GM04504 (cell line): ENCODE measurements at places on chromosomes 2 and 18.

DNA sequence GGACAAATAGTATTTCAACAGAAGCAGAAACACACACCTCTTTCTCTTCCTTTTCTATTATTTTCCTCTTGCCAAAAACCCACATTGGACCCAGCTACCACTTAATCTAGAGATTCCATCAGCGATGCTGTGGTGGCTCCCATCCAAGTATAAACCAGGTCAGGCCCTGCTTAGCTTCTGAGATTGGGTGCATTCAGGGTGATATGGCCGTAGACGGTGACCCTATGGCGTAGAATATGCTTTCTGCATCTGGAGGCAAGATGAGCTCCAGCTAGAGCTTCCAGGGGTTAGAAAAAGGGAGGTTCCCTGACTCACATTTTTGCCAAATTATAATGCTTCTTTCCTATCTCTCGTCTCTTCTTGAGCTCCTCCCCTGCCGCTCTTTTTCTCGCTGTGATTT, 66.5 kb downstream of the TNP1 start:
- DNase-seq, result no peak

GRCh38 chr2:78978340-78978739, 47.2 kb upstream of the REG3G start:
- DNase-seq, result no peak

- DNase-seq, result no peak
Observed at GRCh38 chr18:47471784-47472183, 220.3 kb upstream of the SKOR2 start.

DNA sequence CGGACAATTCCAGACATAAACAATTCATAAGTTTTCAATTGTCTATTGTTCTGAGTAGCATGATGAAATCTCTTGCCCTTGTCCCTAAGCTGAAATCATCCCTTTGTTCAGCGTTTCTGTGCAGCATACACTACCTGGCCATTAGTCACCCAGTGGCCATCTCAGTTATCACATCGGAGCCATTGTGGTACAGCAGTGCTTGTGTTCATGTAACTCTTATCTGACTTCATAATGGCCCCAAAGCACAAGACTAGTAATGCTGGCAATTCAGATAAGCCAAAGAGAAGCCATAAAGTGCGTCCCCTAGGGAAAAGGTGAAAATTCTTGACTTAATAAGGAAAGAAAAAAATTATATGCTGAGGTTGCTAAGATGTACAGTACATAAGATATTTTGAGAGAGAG, 127.2 kb downstream of the FHOD3 start:
- no peak for DNase-seq

GRCh38 chr2:47636596-47637264, 146.2 kb upstream of the MSH6 start:
- peak; percentile 28 for DNase-seq

- DNase-seq, result no peak
Observed at GRCh38 chr18:68854786-68855391, 57.0 kb downstream of the CCDC102B start.

DNA sequence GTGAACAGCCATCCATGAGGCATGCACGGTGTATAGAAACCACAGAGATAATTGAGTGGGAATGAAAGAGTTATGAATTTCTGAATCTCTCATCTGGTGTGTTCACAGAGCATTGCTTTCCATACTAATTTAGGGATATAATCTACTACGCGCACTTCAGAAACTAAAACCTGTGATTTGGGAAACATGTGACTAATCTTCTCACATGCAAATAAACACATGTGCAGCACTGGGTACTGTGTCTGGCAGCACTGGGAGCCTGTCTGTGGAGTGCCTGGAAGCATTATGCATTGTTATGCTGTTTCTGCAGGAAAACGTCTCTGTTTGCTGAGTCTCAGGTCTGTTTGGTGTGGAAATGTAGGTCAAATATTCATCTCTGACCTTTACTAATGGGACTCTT, 287.3 kb downstream of the CMPK2 start:
- DNase-seq, result no peak
